NCI-H510A (cell line): ENCODE measurements at places on chromosomes 12 and 14.

DNA sequence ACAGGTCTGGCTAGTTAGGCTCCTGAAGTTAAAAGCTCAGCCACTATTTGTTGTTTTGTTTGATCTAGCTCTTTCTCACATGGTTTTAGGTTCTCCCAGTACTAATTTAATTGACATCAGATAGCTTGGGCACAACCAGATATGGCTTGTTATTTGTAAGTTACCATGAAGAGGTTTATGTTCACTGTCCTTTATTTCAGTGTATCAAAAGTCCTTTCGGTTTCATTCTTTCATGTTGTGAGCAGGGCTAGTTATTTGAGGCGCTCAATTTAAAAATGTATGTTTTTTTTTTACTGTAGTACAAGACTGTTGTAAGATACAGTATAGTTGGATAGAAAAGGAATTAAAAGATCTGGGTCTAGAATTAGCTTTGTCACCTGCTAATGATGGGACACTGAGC is 7.0 kb downstream of the GPX2 start:
- no peak for DNase-seq

DNA sequence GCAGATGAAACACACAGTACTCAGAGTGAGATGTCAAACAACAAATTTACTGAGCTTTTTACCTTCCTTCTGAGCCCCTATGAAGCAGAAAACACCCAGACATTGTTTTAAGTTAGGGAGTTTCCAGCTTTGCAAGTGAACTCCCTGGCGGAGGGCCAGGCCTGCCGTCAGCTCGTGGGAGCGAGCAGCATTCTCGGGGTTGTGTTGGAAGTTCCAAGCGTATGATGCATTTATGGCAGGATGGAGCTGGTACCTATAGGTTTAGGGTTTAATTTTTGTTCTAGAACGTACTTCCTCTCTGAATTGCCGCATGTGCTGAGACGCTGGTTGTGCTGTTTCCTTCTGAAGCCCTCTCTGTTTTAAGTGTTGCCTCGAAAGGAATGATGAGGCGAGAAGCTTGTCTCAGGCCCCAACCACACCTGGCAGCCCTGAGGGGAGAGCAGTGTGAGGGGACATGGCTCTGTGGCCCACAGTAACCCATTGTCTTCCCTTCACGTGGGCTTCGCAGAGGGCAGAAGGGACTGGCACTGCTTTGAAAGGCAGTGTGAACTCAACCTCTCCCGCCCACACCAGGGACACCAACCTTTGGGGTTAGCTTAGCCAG is 76.6 kb downstream of the SSPN start:
- DNase-seq = no peak

- DNase-seq = no peak
Observed at GRCh38 chr12:106152334-106152733, 13.6 kb upstream of the NUAK1 start.

DNA sequence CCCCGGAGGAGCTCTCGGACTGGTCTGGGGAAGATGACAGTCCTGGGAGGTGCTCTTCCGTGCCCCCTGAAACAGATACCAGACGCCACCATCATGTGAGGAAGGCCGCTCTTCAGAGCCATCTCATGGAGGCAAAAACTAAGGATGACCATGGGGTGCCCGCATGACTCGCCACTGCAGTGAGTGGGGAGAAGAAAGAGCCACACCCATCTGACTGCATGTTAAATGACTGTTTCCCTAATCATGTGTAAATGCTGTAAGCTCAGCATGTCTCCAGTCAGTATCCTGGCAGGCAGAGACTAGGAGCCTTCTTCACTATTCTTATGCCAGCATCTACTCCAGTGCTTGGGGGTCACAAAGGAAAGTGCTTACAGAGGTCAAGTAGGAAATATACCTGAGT is 4.0 kb downstream of the STON2 start:
- DNase-seq = no peak

DNA sequence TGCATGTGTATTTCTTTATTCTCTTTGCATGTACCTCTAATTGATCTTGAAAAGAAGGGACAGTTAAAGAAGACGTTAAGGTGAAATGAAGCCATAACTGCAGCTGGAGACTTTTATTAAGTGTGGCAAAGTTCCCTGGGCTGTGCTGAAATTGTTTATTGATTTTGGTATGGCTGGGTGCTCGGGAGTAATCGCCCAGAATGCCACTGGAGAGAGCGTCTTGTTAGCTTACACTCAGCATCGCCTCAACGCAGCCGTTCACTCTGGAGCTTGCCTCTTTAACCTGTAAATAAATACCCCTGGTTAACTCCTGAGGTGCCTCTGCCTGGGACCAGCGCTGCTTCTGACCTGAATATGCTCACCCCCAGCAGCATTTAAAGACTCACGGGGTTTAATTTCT is 98.6 kb downstream of the GPATCH2L start:
- no peak for DNase-seq

GRCh38 chr12:65022960-65023359 is 98.1 kb downstream of the WIF1 start:
- no peak for DNase-seq

GRCh38 chr12:100567945-100568344 is 5.5 kb upstream of the GAS2L3 start:
- DNase-seq = no peak

GRCh38 chr12:57470970-57471656 is 8.6 kb downstream of the ARHGAP9 start:
- DNase-seq = no peak

DNA sequence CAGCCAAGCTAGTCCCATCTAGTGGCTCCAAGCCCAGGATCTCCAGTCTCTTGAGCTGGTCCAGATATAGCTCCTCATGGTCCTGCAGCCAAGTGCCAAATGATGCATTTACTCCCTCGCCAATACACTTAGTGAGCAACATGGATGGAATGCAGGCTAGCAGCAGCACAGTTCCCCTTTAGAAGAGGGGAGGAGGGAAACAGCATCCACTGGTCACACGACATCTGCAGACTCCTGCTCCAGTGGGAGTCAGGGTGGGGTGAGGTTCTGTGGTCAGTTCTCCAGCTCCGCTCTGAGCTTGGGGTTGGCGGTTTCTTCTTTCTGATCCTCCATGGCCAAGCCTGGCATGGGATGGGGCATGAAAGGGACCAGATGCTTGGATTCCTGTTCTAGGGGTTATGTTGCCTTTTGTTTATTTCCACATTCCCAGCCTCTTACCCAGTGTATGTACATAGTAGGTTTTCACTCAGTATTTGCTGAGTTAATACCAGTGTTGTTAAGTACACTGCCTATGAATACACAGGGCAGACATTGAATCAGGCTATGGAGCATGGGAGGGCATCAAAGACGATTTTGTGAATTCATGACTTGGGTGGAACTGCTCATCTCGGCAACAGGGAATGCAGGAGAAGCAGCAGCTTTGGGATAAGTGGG is 57.3 kb downstream of the GALNT16 start:
- DNase-seq = no peak

DNA sequence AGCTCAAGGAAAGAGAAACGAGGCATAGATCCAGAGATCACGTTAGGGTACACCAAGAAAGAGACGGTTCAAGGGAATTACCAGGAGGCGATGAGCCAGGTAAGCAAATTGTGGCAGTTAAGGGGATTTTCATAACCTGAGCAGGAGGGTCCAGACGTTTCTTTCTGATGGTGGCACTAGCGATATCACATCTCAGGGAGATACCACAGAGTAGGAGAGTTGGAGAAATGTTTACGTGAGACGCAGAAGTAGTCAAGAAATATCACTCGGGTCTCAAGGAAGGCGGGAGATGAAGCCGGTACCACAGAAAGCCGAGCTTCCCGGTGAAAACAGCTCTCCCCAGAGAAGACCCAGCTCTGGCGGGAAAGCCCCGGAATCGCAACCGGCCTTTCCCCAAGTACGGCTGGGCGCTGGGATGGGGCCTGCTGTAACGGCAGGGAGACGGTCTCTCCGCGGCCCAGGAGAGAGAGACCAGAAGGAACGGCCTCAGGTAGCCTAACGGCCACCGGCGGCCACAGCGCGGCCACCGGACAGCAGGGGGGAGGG is 485 bp downstream of the SENP1 start:
- no peak for DNase-seq

DNA sequence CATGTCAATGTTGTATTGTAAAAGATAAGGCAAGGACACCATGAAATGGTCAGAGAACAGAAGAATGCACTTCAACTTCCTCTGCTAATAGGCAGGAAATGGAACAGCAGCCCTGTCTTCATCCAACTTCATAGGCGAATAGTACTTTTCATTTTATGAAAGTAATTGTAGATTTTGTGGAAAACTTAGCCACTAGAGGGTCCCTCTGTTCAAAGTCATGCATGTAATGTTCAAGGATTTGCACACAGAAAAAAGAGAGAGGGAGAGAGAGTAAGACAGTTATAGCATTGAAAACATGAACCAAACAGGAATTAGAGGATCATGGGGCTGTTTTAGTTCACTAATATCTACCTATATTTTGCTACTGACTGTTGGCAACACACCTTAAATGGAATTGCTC is 172.2 kb downstream of the FLRT2 start:
- DNase-seq = no peak

DNA sequence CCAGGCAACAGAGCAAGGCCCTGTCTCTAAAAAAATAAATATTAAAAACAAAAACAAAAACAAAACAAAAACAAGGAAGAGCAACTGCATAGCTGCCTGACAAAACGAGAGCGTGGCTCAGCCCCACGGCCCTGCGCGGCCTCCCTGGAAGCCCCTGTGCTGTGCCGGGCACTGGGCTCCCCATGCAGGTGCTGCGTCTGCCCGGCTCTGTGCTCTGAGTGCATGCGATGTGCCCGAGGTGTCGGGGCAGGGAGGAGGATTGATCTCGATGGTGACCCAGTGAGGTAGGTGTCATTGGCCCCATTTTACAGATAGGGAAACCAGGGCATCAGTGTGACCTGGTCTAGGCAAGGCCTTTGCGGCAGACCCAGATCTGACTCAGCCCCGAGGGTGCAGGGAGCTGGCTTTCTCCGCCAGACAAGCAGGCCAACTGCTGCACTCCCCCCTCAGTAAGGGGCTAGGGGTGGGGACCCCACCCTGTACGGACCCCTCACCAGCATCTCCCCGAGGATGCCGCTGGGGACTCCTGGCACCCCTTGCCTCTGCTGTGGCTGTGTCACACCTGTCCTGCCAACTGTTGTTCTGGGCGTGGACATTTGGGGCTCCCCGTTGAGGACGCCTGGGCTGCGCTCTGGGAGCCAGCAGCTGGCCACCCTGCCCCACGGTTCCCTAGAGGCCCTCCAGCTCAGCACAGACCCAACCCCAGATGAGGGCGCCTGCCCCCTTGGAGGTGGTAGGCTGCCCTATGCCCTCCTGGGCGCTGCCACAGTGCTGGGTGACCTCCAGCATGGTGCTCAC is 15.3 kb downstream of the GPR132 start:
- no peak for DNase-seq

GRCh38 chr12:46267575-46267824 is 1.3 kb downstream of the SLC38A1 start:
- DNase-seq = peak; percentile 46

DNA sequence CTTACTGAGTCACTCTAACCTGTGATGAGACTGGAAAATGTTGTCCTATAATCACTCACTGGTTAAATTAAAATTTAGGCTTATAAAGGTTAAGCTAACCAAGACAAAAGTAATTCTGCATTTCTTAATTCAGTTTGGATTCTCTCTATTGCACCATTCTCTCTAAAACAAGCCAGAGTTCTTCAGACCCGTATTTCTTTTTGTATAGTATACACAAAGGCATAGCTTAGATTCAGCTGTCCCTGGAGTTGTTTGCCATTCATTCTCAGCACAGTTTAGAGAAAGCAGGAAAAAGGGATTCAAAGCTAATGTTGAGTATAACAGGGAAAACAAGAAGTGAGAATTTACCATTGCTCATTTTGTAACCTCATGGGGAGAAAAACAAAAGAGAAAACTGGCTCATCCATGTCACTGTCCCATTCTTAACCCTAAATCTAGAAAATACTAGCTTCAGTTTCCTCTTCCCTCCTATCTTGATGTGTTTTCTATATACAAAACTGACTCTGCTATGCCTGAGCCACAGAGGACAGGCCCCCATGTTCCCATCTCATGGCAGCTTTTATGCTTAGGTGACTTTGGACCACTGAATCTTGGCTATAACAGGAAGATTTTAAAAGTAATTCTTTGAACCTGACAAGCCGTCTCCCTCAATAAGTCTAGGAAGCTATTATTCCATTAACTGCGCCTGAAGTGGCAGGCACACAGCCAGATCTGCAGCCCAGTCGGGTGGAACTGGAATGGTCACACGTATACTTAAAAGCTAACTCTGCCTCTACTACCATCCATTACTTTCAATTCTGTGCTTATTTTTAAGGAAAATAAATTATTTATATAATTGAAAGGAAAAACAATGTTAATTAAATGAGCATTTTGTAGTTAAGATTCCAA is 7.0 kb downstream of the AREL1 start:
- DNase-seq = no peak

- no peak for DNase-seq
Observed at GRCh38 chr14:103856105-103856504, 8.7 kb upstream of the PPP1R13B start.

- DNase-seq = no peak
Observed at GRCh38 chr12:68628698-68629097, 18.0 kb downstream of the RAP1B start.

GRCh38 chr12:45124485-45125155 is 73.7 kb upstream of the DBX2 start:
- no peak for DNase-seq

- no peak for DNase-seq
Observed at GRCh38 chr12:20350026-20350425, 18.3 kb upstream of the PDE3A start.

DNA sequence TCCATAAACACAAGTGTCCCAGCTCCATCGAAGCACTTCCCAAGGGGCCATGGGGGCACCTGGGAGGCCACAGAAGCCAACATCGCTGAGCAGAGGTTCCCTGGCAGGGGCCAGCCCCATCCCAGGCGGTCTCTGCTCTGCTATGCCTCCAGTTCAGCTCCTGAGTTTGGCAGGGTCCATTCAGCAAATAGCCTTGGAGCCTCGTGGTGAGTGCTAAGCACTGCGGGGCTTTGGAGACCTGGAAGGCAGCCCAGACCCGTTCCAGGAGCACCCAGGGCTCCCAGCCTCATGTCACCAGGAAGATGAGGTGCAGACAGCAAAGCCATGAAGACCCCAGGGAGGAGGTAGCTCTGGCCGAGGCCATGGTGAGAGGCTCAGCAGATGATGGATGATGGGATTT is 109.5 kb downstream of the LGMN start:
- DNase-seq = no peak

DNA sequence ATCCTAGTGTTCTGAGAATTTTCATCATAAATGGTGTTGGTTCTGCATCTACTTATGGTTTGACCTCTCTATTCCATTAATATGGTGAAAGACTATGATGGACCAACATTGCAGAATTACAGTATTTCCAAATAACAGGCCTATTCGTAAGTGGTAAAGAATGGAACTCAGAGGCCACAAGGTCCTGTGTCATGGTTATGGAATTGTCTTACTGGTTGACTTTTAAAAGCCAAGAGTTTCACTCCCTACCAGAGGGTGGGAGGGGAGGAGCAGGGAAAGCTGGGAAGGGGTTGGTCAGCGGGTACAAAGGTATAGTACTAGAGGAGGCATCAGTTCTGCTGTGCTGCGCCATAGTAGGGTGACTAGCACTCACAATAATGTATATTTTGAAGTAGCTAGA is 153.4 kb downstream of the TMEM132D start:
- DNase-seq = no peak
